ENCODE measurements at places on chromosomes 6 and 20.

- no peak for DNase-seq
Measured at GRCh38 chr6:32128751-32129296, 778 bp upstream of the ATF6B start.

- DNase-seq = no peak
Measured at GRCh38 chr20:61839912-61840778, 225.5 kb downstream of the TAF4 start.

GRCh38 chr6:170149681-170150589 lies 140.9 kb downstream of the DLL1 start:
- DNase-seq = no peak

GRCh38 chr6:107653861-107654394 lies 164.0 kb downstream of the SOBP start:
- no peak for DNase-seq

GRCh38 chr20:51059862-51060261 lies 37.0 kb upstream of the KCNG1 start:
- DNase-seq = no peak

- no peak for DNase-seq
Measured at GRCh38 chr20:20430066-20430465, 62.2 kb downstream of the INSM1 start.

GRCh38 chr20:63009988-63010769 lies 3.4 kb upstream of the BHLHE23 start:
- DNase-seq = peak; percentile 35

- DNase-seq = no peak
Measured at GRCh38 chr6:148082696-148083095, 259.9 kb upstream of the SASH1 start.

- DNase-seq = peak; percentile 45
Measured at GRCh38 chr6:52574709-52575501, 2.0 kb downstream of the TRAM2 start.

DNA sequence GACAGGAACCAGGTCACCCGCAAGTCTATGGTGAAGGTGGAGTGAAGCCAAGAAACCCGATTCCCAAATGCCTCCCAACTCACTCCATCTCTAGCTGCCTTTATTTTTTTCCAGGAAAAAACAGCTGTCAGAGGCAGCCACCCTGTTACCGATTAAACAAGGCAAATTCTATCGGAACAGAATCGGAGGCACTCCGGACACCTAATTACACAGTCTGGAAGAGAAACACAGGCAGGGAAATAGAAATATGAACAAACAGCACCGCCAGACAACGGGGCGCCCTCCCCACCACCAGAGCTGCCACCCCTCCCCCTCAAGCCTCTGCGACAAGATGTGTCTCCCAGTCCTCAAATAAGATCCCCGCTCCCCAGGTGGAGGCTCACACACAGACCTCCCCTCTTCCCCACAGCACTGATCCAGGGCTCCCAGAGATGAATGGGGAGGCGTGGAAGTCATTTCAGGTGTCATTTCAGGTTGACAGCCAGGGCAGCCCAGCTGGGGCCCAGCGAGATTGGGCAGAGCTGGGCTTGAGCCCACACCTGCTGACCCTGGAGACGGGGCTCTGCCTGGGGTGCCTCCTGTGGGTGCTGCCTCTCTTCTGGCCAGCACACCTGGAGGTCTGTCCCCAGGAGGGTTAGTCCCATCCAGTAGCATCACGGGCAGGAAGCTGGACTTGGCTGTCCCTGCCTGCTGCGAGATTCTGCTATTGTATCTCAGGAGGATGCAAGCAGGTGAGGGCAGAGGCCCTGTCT lies 19.8 kb upstream of the VSTM2L start:
- no peak for DNase-seq

DNA sequence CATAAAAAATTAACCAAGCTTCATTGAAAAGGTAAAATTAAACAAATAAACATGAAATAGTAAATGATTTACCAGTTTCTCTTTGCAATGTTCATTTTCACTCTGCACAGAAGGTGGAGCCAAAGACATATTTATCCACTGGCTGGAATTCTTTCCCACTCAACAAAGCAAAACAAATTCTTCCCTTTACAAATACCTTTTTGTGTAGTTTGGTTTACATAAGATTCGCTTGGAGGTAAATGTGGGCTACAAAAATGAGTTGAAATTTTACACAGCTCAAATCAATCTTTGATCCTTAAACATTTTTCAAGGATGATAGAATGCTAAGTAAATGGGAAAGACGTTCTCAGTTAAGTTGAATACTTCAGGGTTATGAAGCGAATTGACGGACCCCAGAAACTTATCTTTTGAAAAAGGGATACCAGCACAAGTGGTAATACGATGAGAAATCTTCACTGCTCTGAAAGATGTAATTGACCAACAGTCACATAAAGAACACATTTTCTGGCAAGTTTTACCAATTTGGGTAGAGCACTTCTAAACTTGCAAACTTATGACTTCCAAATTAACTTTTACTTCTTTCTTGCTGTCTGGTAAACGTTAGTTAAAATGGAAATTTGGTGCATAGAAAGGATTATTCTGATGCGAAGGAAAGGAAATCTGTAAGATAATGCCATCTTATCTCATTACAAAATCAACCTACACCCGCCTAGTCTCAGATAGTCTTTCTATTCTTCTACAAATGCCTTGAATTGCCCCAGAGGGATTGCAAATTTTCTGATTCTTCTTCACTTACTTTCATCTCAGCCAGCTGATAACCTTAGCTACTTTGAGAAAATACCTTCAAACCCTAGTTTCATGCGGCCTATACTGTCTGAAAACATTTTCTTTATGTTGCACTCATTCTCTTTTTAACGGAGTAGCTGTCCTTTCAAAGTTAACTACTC lies 4.7 kb upstream of the GJA1 start:
- DNase-seq = no peak

DNA sequence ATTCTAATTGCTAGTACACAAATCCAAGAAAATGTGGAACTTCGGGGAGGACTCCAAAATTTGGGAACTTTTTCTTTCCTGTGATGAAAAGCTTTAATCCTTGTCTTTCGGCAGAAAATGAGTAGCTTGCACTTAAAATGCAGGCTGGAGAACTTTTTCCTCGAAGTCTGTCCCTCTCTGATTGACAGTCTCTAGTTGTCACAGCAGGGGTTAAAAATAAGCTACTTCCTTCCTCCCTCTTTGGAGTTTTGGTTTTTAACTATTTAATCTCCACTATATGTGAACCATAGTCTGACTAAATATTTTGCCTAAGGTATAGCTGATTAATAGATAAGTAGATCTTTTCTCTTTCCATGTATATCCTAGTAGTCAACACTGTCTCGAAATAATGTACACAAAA lies 66.8 kb upstream of the MBOAT1 start:
- no peak for DNase-seq

- DNase-seq = no peak
Measured at GRCh38 chr6:116511424-116512110, at the start of gene CALHM5. Gene CALHM5, plus strand, starts transcription at chr6:116511639. Its CDS starts 58 bp downstream, at chr6:116511697.

DNA sequence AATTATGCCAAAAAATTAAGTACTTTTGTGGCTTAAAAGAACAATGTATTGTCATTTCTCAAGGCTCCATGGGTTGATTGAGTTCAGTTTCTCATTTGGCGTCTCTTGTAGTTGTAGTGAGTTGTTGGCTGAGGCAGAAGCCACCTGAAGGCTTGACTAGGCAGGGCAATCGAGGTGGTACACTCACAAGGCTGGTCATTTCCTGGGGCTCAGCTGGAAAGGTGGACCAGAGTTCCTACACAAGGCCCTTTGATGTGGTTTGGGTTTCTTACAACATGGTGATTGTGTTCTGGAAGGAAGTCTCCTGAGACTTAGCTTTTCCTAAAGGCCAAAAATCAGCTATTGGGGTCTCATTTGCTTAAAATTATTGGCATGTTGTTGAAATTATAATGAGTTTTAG lies 22.6 kb downstream of the MAS1 start:
- no peak for DNase-seq

DNA sequence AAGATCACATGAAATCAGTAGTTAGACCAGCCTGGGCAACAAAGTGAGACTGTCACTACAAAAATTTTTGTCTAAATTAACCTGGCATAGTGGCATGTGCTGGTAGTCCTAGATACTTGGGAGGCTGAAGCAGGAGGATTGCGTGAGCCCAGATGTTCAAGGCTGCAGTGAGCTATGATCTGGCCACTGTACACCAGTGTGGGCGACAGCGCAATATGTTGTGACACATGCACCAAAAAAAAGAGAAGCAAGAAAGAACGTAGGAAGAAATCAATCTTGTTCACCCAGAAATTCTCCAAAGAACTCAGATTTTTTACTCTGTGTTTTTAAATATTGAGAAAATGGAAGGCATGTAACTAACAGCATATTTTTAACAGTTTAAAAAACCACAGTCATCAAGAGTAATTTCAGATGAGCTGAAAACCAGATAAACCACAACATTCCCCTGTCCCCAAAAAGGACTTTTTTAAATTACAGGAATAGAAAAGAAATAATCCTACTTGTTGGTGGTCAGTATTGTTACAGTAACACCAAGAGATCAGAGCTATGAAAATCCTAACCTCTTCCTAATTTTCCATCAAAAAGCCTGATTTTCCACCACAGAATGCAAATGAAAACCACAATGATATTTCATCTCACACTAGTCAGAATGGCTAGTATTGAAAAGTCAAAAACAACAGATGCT lies 240.2 kb downstream of the KHDC1L start:
- DNase-seq = no peak

DNA sequence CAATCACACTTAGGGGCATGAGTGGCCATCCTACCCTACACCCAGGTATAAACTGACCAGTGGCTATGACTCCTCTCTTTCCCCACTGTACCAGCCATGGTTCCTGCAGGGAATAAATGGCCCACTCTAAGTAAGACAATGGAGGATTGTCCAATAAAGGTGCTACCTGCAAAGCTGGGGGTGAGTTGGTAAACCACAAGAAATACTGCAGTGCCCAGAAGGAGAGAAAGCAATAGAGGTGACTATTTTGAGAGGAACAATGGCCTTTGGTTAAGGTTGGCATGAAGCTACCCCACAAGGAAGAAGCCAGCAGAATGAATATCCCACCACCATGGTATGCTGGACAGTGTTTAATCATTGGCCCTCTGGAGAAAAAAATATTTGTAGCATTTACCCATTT lies 233.3 kb upstream of the ECI2 start:
- DNase-seq = no peak

GRCh38 chr20:25271486-25272222 lies 23.8 kb downstream of the PYGB start:
- no peak for DNase-seq

DNA sequence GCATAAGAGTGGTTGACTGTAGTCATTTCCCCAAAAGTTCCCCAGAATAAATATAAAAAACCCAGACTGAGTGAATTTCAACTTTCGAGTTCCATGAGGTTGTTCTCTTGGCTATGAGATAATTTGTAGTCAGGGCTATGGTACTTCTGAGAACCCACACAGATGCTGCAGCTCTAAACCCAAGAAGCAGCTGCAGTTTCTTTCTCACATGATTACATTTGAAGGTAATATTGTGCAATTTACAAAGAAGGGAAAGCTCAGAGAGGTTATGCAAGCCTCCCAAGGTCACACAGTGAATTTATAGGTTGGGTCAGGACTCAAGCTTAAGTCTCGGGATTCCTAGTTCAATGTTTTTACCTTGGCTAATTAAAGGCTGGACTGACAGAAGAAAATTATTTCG lies 29.7 kb upstream of the CD93 start:
- DNase-seq = no peak

DNA sequence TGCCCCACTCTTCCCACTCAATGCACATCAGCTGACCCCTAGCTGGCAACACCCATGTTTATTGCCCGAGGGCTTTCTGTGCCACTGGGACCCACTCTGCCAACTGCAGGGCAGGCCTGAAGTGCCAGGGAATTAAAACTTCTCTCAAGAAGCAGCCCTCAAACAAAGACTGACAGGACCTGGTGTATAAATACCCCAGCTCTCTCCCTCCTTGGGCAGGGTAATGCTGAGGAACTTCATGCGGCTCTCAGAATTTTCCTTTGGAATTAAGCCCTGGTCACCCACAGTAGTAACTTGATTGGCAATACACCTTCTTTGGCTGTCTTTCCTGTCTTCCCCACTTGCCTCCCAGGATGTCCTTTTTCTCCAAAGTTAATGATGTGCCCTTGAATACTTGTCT lies 5.3 kb upstream of the GDAP1L1 start:
- DNase-seq = no peak

DNA sequence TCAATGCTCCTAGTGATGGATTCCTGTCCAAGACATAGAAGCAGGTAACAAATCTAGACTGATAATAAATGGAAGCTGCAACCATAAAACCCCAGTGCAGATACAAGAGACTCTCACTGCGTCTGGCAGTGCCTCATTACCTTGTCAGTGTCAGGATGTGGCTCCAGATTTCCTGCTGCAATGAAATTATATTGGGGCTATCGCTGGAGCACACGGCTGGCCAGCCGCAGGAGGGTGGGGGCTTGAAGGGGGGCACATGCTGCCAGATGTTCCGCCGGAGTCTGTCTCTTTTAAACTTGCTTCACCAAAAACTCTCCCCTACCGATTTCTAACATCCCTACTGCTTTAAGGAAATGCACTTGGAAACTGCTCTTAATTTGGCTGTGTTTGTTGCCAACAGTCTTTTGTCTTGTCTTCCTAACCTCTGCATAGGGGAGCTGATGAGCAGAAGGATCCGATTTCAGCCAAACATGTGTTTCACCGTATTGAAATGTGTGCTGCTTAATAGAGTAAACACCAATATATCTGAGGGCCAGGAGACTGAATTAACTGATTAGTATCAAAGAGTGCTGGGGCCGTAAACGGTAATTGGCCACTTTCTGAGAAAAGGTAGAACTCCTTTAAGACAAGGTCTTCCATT lies 102.2 kb upstream of the EXOC2 start:
- DNase-seq = no peak

DNA sequence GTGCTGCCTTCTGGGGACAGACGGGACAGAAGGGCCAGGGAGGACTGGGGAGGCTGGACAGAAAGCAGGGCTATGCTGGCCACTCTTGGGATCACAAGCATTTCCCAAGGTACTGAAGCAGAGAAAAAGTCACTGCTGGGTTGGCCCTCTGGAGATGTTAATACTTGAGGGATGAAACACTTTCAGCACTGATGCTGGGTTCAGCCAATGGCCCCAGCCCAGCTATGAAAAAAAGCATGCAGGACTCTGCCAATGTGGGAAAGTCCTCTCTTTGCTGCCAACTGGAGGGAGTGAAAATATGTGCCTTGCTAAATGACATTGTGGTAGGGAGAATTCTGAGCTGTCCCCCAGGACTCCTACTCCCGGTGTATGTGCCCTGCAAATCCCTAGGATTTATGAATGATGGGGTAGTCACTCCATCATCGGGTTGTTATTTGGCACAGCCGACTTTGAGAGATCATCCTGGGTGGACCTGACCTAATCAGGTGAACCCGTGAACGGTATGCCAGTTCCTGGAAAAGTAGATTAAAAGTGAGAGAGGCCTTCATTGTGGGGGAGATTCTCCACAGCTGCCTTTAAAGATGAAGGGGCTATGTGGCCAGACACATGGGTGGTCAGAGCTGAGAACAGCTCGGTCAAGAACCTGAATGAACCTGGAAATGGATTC lies 119.9 kb upstream of the TRAF3IP2 start:
- no peak for DNase-seq

DNA sequence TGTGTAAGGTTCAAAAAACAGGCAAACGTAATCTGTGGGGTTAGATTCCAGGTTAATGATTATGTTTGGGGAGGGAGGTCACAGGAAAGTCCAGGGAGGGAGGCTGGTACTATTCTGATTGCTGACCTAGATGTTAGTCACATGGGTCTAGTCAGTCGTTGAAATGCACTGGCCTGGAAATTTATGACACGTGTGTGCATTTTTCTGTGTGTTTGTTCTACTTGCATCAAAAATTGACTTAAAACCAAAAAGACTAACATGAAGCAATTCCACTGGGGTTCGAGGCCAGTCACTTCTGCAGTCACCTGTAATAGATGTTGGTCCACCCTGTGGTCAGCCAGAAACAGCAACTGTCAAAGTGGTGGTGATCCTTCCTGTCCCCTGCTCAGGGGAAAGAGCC lies 104.2 kb upstream of the MLN start:
- no peak for DNase-seq

GRCh38 chr6:155121699-155122098 lies 126.6 kb downstream of the TIAM2 start:
- no peak for DNase-seq

Measured in stimulated activated CD8-positive, alpha-beta memory T cell treated with anti-CD3 and anti-CD28 coated beads, Interleukin-15, amount 100 ng/mL, for 1 hour (primary cell).